Fibroblast of skin of right biceps (primary cell): ENCODE measurements at places on chromosomes 12 and 14.

GRCh38 chr12:96570579-96570978, 81.2 kb downstream of the CFAP54 start:
- no peak for DNase-seq

- no peak for DNase-seq
Measured at GRCh38 chr12:111758120-111758561, 8.6 kb upstream of the ALDH2 start.

DNA sequence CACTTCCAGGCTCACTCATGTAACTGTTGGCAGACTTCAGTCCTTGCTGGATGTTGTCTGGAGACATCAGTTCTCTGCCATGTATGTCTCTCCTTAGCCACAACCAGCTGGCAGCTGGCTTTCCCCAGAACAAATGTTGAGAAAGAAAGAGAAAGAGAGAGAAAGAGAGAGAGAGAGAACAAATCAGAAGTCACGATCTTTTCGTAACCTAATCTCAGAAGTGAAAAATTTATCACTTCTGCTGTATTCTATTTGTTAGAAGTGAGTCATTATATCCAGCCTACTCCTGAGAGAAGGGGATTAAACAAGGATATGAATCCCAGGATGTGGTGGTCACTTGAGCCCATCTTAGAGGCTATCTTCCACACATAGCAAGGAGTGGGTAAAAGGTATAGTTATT, 101.2 kb downstream of the BTG1 start:
- DNase-seq: peak; percentile 35

DNA sequence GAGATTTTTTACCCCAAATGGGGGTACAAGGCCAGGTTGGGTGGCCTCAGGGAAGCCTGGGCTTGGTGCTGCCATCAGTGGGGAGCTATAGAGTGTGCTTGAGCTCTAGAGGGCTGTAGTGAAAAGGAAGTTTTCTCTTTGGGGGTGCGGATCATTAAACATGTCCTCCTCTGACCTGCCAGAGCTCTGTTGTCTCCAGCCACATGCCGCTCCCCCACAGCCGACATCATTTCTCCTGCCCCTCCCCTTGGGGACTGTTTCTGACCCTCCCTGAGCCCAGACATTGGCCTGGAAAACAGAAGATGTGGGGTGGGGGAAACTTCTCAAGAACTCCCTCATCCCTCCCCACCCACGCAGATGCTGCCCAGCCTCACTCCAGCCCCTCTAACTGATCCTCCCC, 25.3 kb downstream of the DTX1 start:
- DNase-seq: no peak

GRCh38 chr12:97946701-97947100, 484.1 kb downstream of the RMST start:
- no peak for DNase-seq
